ENCODE measurements at places on chromosomes 2 and 18. TPM values are rescaled to one million over a fixed set of nuclear protein-coding genes. Genes with fewer than 3 reads are reported as not detected.

GRCh38 chr2:27988718-27989117 is 98.2 kb downstream of the BABAM2 start:
- DNase-seq = no peak
- H3K36me3 ChIP-seq = no peaks in the 10 kb centered on the region
- H3K4me1 ChIP-seq = no peaks in the 10 kb centered on the region
- no peaks in the 10 kb centered on the region for H3K27me3 ChIP-seq

GRCh38 chr2:157107460-157107859 is 150.0 kb upstream of the GALNT5 start:
- H3K4me1 ChIP-seq = no peaks in the 10 kb centered on the region
- H3K27ac ChIP-seq = no peak overlapping the region
- H3K4me3 ChIP-seq = no peak overlapping the region
- H3K36me3 ChIP-seq = no peaks in the 10 kb centered on the region
- H3K27me3 ChIP-seq = no peaks in the 10 kb centered on the region

DNA sequence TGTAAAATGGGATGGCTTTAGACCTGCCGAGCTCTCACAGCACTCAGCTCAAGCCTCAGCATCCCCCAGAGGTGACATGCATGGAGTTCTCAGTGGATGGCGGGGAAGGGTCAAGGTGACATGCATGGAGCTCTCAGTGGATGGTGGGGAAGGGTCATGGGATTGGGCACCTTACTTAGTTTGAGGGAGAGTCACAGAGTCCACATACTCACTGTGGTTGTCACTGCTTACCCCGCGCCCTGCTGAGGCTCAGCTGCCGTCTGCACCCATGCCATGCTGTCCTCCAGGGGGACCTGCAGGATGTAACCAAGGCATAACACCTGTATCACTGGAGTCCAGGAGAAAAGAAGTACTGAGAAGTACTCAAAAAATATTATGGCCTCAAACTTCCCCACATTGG is 112.2 kb upstream of the TPO start:
- no peaks in the 10 kb centered on the region for H3K4me1 ChIP-seq
- no peak for DNase-seq
- no peaks in the 10 kb centered on the region for H3K27me3 ChIP-seq
- no peak overlapping the region for H3K27ac ChIP-seq

DNA sequence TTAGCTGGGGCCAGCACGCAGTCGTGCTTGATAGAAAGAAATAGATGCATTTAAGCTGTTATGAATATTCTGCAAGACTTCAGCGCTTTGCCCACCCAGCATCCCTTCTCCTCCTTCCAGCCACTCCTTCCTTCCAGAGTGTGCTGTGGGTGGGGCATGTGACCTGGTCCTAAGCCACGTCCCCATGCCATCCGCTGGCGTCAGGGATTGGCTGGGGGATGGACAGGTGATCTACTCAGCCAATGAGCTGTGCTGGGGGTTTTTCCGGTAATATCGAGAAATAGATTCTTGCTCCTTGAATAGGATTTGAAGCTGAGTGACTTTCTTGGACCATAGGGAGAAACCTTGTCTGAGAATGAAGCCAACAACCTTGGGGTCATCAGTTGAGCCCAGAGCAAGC is 4.8 kb upstream of the ZAP70 start:
- peak; percentile 23 for DNase-seq
- no peaks in the 10 kb centered on the region for H3K27me3 ChIP-seq
- H3K4me1 ChIP-seq = no peaks in the 10 kb centered on the region
- no peaks in the 10 kb centered on the region for H3K36me3 ChIP-seq
- H3K4me3 ChIP-seq = no peak overlapping the region

GRCh38 chr18:10525697-10526560 is at the start of gene NAPG:
Gene NAPG, plus strand, starts transcription at chr18:10526027. Its CDS starts 76 bp downstream, at chr18:10526103.
- H3K4me1 ChIP-seq = peaks cover 4% of the 10 kb centered on the region
- no peaks in the 10 kb centered on the region for H3K27me3 ChIP-seq
- no peaks in the 10 kb centered on the region for H3K36me3 ChIP-seq
- peak within 1 kb of the TSS; percentile 95 for H3K27ac ChIP-seq
- H3K4me3 ChIP-seq = peak within 1 kb of the TSS; percentile 93
- DNase-seq = peak; percentile 90

GRCh38 chr2:61363580-61363979 is 107.3 kb downstream of the USP34 start:
- no peaks in the 10 kb centered on the region for H3K36me3 ChIP-seq
- DNase-seq = no peak
- H3K27ac ChIP-seq = no peak overlapping the region
- H3K4me3 ChIP-seq = no peak overlapping the region

DNA sequence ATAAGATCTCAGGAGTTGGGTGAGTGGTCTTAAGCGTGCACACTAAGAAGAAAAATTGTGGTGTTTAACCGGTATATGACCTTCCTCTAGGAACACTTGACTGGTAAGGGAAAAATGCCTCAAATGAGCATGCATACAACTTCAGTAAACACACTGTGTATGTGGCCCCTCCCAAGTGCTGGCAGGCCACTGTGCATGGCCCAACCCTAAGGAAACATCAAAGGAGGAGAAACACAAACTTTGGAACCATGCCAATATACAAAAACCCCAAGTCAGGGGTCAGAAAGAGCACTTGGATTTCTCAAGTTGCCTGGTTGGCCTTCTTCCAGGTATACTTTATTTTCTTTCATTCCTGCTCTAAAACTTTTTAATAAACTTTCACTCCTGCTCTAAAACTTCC is 308.9 kb upstream of the LRRTM4 start:
- DNase-seq = no peak
- H3K27ac ChIP-seq = no peak overlapping the region
- no peaks in the 10 kb centered on the region for H3K4me1 ChIP-seq
- H3K4me3 ChIP-seq = no peak overlapping the region

DNA sequence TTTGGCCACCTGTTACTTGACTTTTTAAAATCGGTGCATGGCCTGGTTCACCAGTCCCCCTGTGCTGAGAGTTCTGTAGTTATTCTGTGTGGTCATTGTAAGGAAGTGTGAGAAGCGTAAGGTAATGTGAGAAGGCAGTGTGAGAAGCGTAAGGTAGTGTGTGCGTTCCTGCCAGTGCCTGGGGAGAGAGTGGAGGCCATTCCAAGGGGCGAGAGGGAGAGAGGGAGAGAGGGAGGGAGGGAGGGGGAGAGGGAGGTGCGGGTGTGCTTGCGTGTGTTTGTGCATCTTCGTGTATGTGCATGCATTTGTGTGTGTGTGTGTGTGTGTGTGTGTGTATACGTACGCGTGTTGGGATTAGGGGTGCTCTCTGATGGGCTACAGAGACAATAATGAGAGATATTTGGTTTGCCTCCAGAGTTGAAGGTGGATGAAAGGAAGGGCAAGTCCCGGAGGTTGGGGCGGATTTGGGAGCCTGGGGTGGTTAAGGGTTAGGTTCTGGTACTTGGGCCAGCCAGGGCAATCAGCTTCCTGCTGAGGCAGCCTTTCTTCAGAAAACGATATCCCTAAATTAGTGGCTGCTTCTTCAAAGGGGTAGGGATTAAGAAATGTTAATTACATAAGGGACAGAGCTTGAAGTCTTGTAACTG is 53.7 kb downstream of the SGPP2 start:
- no peak for DNase-seq
- H3K36me3 ChIP-seq = no peaks in the 10 kb centered on the region
- H3K27ac ChIP-seq = no peak overlapping the region

GRCh38 chr18:35076135-35076924 is 35.1 kb downstream of the MAPRE2 start:
- H3K4me3 ChIP-seq = no peak overlapping the region
- no peaks in the 10 kb centered on the region for H3K36me3 ChIP-seq
- no peak for DNase-seq
- no peaks in the 10 kb centered on the region for H3K4me1 ChIP-seq

GRCh38 chr2:113979191-113980128 is 89.6 kb downstream of the ACTR3 start:
- no peaks in the 10 kb centered on the region for H3K36me3 ChIP-seq
- peak overlapping the region; percentile 57 for H3K27ac ChIP-seq
- peak; percentile 76 for DNase-seq
- H3K4me1 ChIP-seq = peaks cover 12% of the 10 kb centered on the region
- H3K27me3 ChIP-seq = no peaks in the 10 kb centered on the region
- H3K4me3 ChIP-seq = peak overlapping the region; percentile 52

- H3K27ac ChIP-seq = no peak overlapping the region
- no peak overlapping the region for H3K4me3 ChIP-seq
- peaks cover 13% of the 10 kb centered on the region for H3K4me1 ChIP-seq
- no peak for DNase-seq
- peaks cover 3% of the 10 kb centered on the region for H3K27me3 ChIP-seq
- H3K36me3 ChIP-seq = no peaks in the 10 kb centered on the region
These were observed 84.1 kb downstream of the RBMS1 start for GRCh38 chr2:160409480-160409879.

DNA sequence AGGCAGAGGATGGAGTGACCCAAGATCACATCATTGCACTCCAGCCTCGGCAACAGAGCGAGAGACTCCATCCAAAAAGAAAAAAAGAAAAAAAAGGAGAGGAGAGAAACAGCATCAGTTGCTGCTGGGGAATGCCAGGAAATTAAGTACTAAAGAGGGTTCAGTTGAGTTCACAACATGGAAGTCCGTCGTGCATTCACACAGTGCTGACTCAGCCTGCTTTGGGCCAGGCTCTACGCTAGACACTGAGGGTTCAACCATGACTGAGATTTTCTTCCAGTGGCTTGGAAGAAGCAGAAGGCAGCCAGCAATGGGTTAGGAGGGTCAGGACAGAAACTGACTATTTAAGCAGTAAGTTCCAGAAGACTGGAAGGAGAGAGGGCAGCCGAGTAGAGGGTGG is 108.8 kb downstream of the FMNL2 start:
- peak; percentile 65 for DNase-seq
- no peak overlapping the region for H3K4me3 ChIP-seq
- H3K27me3 ChIP-seq = no peaks in the 10 kb centered on the region
- H3K27ac ChIP-seq = peak overlapping the region; percentile 14
- H3K4me1 ChIP-seq = peaks cover 8% of the 10 kb centered on the region
- no peaks in the 10 kb centered on the region for H3K36me3 ChIP-seq

The TCF7L1 gene
- 6.7 TPM for total RNA-seq

The HOXD10 gene
- 2.7 TPM for total RNA-seq

The SPATA3 gene
- total RNA-seq = 18.6 TPM

The LYPD1 gene
- total RNA-seq = 0.50 TPM

The LHCGR gene
- 1.5 TPM for total RNA-seq
